Suprapubic skin (tissue), 4 donors: ENCODE measurements at places on chromosomes 7 and 10. TPM values are rescaled to one million over a fixed set of nuclear protein-coding genes. Genes with fewer than 3 reads are reported as not detected.
A peak's percentile ranks its signal among the peaks of the same experiment; 100 is the strongest.

GRCh38 chr7:93062599-93062998, 55.2 kb downstream of the SAMD9 start:
- DNase-seq, result no peak

Gene CCNJ
- 2.7 TPM for total RNA-seq

DNA sequence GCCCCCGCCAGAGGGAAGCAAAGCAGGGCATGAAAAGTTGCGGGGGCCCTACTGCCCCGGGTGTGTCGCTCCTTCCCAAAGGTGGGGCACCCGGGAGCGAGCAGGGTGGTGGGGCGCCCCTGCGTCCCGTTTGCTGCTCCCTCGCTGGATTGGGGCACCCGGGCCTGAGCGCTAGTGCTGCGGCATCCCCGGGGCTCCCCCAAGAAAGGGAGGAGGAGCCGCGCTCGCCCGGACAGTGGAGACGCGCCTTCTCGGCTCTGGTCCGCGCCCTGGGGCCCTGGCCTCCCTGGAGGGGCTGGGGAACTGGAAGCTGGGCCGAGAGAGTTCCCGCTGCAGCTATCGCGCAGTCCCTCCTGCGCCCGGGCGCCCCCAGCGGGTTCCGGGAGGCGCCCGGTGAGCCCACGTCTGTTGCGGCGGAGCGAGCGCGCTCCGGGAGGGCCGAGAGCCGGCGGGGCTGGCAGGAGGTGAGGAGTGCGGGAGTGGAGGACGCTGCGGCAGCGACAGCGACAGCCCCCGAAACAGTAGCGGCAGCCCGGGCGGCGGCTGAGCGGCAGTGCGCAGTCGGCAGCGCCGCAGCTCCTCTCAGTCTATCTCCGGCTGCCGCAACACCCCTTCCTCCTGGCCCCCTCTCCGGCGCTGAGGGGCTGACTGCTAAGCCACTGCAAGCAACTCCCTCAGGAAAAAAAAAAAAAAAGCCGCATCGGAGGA, 504 bp upstream of the BMPER start:
- no peak for DNase-seq

Gene ADRA2A
- 4.8 TPM for total RNA-seq

Gene TAS2R16
- not detected for total RNA-seq

DNA sequence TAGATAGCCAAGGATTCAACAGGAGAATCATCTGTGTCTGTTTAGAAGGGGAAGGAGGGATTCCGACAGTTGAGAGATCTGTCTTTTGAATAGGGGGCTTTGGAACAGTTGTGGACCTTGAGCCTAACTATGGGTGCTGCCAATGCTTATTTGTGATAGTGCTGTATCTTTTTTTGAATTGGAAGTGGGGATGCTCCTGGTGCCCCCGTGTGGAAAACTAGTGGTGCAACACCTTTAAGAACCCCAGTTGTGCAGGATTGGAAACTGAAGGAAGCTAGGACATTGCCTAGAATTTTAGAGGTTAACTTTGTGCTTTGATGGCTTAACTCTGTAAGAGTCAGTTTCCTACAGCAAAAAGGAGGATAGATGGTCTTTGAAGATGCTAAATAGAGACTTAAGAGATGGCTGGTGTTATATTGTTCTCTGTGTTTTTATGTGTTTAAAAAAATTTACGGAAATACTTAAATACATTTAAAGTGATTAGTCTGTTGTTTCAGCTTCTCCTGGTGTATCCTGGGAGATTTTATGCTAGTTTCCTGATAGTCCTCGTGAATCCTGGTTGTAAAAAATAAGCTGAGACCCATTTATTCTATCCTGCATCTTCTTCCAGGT, 69.3 kb downstream of the AP3M1 start:
- no peak for DNase-seq

DNA sequence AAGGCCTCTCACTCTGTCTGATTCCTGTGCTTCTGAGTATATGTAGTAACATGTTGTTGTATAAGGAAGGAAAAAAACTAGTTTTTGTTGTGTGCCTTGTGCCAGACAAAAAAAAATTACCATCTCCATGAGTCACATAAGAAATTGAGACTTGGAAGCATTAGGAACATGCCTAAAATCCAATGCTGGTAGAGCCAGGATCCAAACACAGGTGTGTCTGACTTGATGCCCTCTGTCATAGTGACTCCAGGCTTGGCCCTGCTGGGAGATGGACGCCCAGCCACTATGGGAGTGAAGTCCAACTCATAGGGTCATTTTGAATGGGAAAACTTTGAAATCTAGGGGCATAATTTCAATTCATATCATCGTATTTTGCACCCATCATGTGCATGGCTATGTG, 38.0 kb downstream of the PYROXD2 start:
- DNase-seq, result no peak

DNA sequence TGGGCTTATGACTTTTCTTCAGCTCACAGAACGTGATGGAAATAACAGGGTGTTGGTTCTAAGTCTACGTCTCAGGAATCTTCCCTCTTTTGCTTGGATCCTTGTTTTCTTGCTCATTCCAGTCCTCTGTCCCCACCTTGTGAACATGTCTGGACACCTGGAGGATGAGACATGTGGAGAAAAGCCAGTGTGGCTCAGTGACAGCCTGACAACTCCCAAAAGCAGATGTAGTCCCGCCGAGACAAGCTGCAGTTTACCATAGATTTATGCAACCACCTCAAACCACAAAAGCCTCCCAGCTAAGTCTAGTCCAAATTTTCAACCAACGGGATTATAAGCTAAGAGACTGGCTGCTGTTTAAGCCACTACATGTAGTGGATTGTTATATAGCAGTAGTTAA, 476.1 kb downstream of the SH2D4B start:
- DNase-seq, result no peak

GRCh38 chr10:128870830-128871597, 596.0 kb upstream of the MGMT start:
- DNase-seq, result peak; percentile 44

GRCh38 chr7:118352867-118353453, 128.5 kb downstream of the ANKRD7 start:
- DNase-seq, result no peak

Gene SLC16A9
- total RNA-seq, result 0.81 TPM

Gene CPA5
- total RNA-seq, result 0.30 TPM

Gene NRG3
- 1.4 TPM for total RNA-seq

DNA sequence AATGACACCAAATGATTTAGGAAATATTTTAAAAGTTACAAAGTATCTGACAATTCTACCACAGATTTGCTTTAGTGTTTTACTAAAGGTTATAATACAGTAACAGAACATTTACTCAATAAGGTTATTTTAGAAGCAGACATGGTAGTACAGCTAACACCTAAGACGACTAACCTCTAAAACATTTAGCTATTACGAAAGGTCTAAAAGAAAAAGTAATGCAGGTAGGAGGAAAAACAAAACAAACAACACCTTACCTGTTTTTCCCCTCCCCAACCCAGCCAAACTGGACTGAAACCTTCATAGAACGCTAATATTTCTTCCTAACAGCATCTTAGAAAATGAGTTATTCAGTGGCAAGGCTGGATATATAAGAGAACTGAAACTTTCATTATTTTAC, 111.3 kb downstream of the SNX13 start:
- no peak for DNase-seq

DNA sequence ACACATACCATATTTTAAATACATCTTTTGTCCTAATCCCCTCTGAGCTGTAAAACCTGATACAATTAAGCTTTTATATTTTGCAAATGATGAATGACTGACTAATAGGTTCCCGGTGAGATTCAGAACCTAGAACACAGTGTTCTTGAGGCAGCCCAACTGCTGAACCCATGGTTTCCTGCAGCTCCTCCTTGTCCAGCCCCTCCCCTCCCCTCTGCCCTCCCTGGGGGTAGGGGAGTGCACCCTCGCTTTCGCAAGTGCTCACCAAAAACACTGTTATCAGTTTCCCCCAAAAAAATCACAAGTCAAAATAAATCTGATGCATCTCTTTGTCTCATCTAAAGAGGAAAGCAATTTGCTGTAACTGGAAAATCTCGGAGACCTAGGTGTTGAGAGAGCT, 602.8 kb downstream of the KCNMA1 start:
- no peak for DNase-seq

Gene RPEL1
- not detected for total RNA-seq

- DNase-seq, result no peak
Observed at GRCh38 chr10:103696094-103696410, 159.3 kb downstream of the SH3PXD2A start.

Gene SMKR1
- not detected for total RNA-seq

- DNase-seq, result no peak
Observed at GRCh38 chr7:137592232-137592896, 248.8 kb upstream of the PTN start.

Gene ERVW-1
- total RNA-seq, result not detected

GRCh38 chr10:112834751-112835181, 115.3 kb upstream of the TCF7L2 start:
- no peak for DNase-seq

DNA sequence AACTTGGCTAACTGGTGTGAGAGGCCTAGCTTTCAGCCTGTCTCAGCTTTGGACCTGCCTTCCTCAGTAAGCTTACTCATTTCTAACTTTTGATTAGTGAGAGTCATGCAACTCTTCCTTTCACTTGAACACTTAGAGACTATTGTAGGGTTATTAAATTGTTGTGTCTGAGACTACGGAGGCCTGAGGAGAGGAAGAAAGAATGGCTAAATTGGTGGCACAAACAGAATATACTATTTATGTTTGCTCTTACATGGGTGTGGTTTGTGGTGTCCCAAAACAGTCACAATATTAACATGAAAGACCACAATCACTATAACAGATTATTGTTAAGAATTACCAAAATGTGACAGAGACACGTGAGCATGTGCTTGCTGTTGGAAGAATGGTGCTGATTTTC, 82.1 kb downstream of the TRIM24 start:
- no peak for DNase-seq

Gene MKRN1
- 95.8 TPM for total RNA-seq

Gene SPDYE8
- not detected for total RNA-seq

DNA sequence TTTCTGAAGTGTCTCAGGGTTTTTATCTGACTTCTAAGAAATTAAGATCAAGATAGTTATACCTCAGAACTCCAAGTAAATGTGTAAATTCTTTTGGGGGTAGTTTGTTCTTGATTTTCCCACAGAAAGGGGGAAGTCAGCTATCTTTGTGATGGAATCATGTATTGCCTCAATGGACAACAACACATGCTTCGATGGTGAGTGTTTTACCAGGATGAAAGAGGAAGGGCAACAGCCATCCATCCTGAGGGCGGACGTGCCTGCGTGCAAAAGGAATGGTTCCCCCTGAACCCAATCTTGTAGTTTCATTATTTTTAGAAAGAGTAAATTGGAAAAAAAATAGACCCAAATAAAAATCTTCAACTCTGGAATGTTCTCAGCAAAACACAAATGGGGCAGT, 67.2 kb upstream of the ZPBP start:
- no peak for DNase-seq

Gene C1QL3
- 0.18 TPM for total RNA-seq

- DNase-seq, result no peak
Observed at GRCh38 chr7:2452074-2452507, 24.1 kb downstream of the GRIFIN start.

Gene PAX4
- not detected for total RNA-seq

- DNase-seq, result no peak
Observed at GRCh38 chr10:121609426-121610380, 11.5 kb upstream of the FGFR2 start.

DNA sequence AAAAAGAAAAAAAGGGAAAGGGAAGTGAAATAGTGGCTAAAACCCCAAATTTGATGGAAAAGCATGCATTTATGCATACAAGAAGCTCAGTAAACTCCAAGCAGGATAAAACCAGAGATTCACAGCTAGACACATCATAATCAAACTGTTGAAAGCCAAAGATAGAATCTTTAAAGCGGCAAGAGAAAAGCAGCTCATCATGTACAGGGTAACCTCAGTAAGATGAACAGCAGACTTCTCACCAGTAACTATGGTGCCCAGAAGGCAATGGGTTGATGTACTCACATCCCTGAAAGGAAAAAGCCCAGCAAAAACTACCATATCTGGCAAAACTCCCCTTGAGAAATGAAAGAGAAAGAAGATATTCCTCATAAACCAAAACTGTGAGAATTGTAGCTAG, 60.4 kb downstream of the TPST1 start:
- no peak for DNase-seq

DNA sequence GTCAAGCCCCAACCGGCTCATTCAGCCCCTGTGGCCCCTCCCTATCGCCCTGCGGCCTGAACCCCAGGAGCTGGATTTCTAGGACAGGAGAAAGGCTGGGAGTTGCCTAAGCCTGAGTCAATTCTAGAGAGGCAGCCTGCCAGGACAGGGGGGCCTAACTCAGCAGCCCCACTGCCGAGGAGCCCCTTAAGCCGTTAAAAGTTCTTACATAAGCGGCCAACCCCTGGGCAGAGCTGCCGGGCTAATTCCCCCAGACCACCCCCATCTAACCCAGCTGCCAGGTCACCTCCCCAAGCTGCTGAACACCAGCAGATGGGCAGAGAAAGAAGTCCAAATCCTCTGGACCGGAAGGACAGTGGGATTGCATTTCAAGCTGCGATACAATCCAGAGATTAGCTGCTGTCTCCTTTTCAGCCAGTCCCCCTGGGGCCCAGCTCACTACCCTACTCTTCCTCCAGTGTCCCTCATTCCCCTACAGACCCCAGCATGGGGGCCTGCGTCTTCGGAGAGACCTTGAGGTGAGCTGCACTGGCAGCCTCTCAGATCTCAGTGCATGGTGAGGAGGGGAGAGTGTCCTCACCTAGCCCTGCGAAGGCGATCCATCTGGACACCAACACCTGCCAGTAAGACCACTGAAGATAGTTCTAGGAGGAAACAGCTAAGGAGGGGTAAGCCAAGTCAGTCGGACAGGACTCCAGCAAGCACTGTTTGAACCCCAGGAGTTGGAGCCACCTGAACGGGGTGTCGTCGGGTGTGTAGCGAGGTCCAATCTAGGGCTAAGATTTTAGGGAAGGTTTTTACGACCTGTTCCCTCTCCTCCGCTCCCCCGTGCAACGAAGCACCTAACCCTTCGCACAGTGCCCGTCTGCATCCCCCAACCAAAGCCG, 830 bp downstream of the IMPDH1 start:
- DNase-seq, result no peak

- DNase-seq, result no peak
Observed at GRCh38 chr7:137360087-137360679, 16.6 kb upstream of the PTN start.

Gene SAP25
- total RNA-seq, result 3.8 TPM

GRCh38 chr7:18163091-18163490, 135.4 kb upstream of the PRPS1L1 start:
- DNase-seq, result no peak

GRCh38 chr7:12102126-12102525, 109.0 kb upstream of the TMEM106B start:
- DNase-seq, result no peak

Gene MYH16
- total RNA-seq, result not detected
